ENCODE measurements at places on chromosomes 16 and 17. TPM values are rescaled to one million over a fixed set of nuclear protein-coding genes. Genes with fewer than 3 reads are reported as not detected.

SLC5A2 gene
- not detected for total RNA-seq

PTX4 gene
- not detected for total RNA-seq

- no peak for DNase-seq
These were observed 20.4 kb downstream of the COTL1 start for GRCh38 chr16:84597528-84597896.

DNA sequence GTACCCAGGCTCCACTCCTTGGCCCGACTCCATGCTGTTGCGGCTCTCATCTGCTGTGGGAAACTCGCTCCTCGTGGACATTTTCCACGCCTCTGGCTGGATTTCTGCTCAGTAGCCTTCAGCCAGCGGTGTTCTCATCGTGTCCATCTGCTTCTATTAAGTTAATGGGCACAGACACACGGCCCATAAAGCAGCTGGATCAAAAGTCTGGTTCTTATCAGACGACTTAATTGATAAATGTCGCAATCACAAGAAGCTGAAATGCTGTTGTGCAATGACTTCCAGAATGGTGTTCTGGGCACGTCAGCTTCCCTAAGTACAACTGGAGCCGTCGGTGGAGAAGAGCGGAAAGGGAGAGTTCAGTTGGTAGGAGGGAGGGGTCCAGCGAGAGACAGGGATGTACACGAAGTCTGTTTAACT lies 211.7 kb upstream of the CHMP6 start:
- DNase-seq: no peak

GRCh38 chr17:59415397-59415796 lies 83.9 kb downstream of the YPEL2 start:
- DNase-seq: no peak

Measured in A172 (cell line).